ENCODE measurements at places on chromosomes 12 and 14. TPM values are rescaled to one million over a fixed set of nuclear protein-coding genes. Genes with fewer than 3 reads are reported as not detected.

The RPGRIP1 gene
- total RNA-seq: 0.40 TPM

- DNase-seq: no peak
Measured at GRCh38 chr12:40325349-40325960, 100.7 kb downstream of the LRRK2 start.

- no peak for DNase-seq
Measured at GRCh38 chr12:14956024-14956891, 5.1 kb downstream of the ARHGDIB start.

GRCh38 chr12:90970471-90970870, 15.5 kb upstream of the CCER1 start:
- DNase-seq: no peak

The IGF1 gene
- 1.6 TPM for total RNA-seq

The CELA1 gene
- not detected for total RNA-seq

The KCNH3 gene
- total RNA-seq: 0.05 TPM

The OR5AU1 gene
- total RNA-seq: not detected

DNA sequence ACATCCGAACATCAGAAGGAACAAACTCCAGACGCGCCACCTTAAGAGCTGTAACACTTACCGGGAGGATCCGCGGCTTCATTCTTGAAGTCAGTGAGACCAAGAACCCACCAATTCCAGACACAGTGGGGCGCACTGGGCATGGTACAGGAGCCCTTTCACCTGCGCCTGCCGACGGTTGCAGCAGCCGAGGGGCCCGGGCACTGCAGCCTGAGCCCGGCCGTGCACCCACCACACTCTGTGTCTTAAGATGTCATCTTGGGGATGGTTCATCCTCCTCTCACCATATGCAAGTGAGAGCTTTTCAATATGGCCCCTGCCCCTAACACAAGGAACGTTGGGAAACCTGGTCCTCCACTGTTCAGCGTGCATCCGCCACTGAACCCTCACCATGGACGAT, 288.3 kb downstream of the TTC8 start:
- no peak for DNase-seq

DNA sequence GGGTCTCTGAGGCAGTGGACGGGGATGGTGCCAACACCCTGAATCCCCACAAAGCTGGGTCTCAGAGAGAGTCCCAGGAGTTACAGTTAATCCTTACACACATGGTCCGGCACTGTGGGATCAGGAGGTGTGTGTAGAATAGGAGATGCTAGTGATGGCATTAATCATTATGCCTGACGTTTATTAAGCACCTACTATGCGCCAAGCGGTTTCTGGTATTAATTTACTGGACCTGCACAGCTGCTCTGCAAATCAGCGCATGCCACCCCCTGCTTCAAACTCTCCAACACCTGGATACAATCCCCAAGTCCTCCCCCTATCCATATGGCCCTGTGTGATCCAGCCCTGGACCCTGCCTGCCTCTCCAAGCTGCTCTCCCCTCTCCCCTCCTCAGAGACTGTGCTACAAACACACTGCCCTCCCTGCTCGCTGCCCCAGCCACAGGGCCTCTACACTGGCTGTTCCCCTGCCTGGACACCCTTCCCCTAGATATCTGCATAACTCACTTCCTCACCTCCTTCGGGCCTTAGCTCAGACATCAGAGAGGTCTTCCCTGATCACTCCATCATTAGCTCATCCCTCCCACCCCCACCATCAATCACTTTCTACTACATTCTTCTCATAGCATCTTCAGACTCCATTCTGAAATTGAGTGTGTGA, 86.0 kb downstream of the RFLNA start:
- no peak for DNase-seq

GRCh38 chr12:111777345-111778045, 10.8 kb downstream of the ALDH2 start:
- peak; percentile 86 for DNase-seq

DNA sequence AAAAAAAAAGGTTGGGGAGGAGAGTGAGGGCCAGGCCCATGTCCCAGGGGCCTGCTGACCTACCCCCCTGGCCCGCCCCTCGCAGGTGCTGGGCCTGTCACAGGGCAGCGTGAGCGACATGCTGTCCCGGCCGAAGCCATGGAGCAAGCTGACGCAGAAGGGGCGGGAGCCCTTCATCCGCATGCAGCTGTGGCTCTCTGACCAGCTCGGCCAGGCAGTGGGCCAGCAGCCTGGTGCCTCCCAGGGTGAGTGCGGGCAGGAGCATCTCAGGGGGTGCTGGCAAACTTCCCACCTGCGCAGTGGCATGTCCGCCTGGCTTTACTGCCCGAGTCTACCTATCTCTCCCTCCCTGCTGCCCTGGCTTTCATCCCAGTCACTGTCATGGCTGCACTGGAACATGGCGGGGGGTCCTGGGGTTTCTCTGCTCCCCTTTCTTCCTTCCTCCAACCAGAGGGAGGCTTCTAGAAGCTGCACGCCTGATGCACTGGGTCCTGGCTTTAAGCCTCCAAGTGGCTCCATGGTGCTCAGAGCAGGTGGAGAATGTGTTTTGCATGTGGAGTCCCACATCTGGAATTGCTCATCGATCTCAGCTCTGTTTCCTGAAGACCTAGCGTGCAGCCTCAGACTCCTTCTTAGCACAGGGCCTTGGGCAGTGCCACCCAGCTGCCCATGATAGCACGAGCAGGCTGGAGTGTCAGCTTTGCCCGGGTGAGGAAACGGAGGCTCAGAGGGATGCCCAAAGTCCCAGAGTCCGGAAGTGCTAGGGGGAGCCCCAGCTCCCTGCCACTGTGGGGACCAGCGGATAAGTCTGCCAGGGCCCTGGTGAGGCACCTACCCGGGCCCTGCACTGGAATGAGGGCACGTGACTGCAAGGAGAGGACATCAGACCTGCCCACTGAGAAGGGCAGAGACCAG, 46.3 kb downstream of the PHETA1 start:
- DNase-seq: no peak

- peak; percentile 71 for DNase-seq
Measured at GRCh38 chr14:99605299-99605961, 1.4 kb upstream of the CCDC85C start.

- no peak for DNase-seq
Measured at GRCh38 chr12:98894412-98895085, 249.5 kb downstream of the APAF1 start.

- DNase-seq: no peak
Measured at GRCh38 chr12:23197266-23197665, 572.3 kb downstream of the ETNK1 start.

GRCh38 chr12:49230805-49231194, 34.1 kb upstream of the TUBA1C start:
- no peak for DNase-seq

GRCh38 chr12:19450362-19450761, 11.1 kb downstream of the AEBP2 start:
- no peak for DNase-seq

DNA sequence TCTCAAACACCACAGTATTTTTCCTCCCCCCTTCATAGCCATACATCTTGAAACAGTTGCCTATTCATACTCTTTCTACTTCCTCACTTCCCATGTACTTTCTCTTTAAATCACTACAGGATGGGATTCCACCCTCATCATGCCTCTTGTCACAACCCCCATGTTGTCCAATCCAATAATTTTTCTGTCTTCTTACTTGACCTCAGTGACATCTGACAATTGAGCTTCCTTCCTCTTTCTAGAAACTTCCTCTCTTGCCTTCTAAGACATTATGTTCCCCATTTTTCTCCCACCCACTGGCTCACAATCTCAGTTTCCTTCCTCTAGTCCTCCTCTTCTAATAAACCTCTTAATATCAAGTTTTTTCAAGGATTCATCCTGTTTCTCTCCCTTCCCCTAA, 5.3 kb downstream of the C2CD5 start:
- DNase-seq: no peak

The SERPINA6 gene
- 3.4 TPM for total RNA-seq

GRCh38 chr12:51821440-51822260, 26.9 kb downstream of the FIGNL2 start:
- no peak for DNase-seq

- DNase-seq: no peak
Measured at GRCh38 chr14:37974421-37974820, 233.3 kb upstream of the SSTR1 start.

The RNF31 gene
- total RNA-seq: 70.4 TPM

The FAIM2 gene
- 2.8 TPM for total RNA-seq

GRCh38 chr12:43848226-43848507, 12.3 kb downstream of the TMEM117 start:
- DNase-seq: no peak

DNA sequence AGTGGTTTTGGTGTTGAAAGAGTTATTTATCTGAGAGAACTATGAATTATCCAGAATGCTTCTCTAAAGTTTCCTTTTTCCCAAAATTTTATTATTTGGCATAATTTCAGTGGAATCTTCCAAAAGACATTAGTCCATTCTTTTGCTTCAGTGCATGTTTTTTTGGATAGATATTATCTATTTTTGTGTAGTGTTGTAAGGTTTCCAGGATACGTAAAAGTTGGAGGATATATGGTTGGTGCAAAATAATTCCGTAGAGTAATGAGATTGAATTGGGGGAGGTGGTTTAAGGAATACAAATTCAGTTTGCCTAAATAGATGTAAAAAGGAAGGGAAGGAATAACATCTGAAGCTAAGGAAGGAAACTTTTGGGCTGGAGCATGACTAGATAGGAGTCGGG, 186.6 kb downstream of the RGS6 start:
- DNase-seq: no peak

DNA sequence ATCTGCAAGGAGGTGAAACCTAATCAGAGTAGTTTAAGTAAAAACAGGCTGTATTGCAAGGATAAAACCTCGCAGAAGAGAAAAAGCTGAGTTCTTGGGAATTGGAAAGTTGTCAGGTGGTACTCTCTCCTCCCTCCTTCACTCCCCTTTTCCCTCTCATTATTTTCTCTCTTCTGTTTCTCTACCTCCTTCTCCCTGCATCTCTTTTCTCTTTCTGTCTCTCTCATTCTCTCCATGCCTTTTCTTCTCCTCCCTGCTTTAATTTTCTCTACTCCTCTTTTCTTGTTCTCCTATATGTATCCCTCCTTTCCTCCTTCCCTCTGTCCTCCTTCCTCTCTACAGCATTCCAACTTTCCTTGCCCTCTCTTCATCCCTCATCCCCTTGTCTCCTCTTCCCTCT, 14.2 kb upstream of the PPP1R12A start:
- no peak for DNase-seq

GRCh38 chr14:55000381-55000780, 26.5 kb downstream of the WDHD1 start:
- no peak for DNase-seq

The RERGL gene
- 0.35 TPM for total RNA-seq

The GATC gene
- total RNA-seq: 34.1 TPM
